ENCODE measurements at places on chromosomes 7 and 10. TPM values are rescaled to one million over a fixed set of nuclear protein-coding genes. Genes with fewer than 3 reads are reported as not detected.

Gene PNLIPRP1
- total RNA-seq: not detected

Gene MACROH2A2
- 27.2 TPM for total RNA-seq

Gene WAC
- total RNA-seq: 73.1 TPM

Gene KCNH2
- 0.38 TPM for total RNA-seq

Gene ASB10
- not detected for total RNA-seq

Gene PSAP
- 894 TPM for total RNA-seq

Gene FAM13C
- total RNA-seq: 0.06 TPM

Gene GIGYF1
- 11.9 TPM for total RNA-seq

Gene LOXL4
- total RNA-seq: 1.3 TPM

Gene ERVW-1
- total RNA-seq: not detected

Gene PNPLA8
- total RNA-seq: 12.8 TPM

Gene TMEM213
- not detected for total RNA-seq

Gene LIPK
- not detected for total RNA-seq

Gene INSYN2A
- total RNA-seq: 1.4 TPM

Gene PPP1R9A
- 3.1 TPM for total RNA-seq

Gene PRKAR2B
- 3.0 TPM for total RNA-seq

Gene KLF14
- 0.03 TPM for total RNA-seq

Gene AKR1B15
- total RNA-seq: 32.0 TPM

Gene CCDC146
- 0.70 TPM for total RNA-seq

Gene PKD2L1
- total RNA-seq: 0.03 TPM

Gene NKX1-2
- total RNA-seq: not detected

Gene HTR5A
- not detected for total RNA-seq

Gene DLG5
- total RNA-seq: 31.3 TPM

Gene RBP3
- not detected for total RNA-seq

Gene ECHS1
- 148 TPM for total RNA-seq

Gene EPHA1
- total RNA-seq: not detected

Gene ANKRD61
- 0.75 TPM for total RNA-seq

Gene PALD1
- total RNA-seq: 8.0 TPM

Gene TYW1B
- 2.8 TPM for total RNA-seq

Gene PTN
- not detected for total RNA-seq

Gene TDRD1
- not detected for total RNA-seq

Measured in A549 treated with CORT108297 at 1 μM for 4 hours (cell line).